ENCODE measurements at places on chromosomes 1 and 21. TPM values are rescaled to one million over a fixed set of nuclear protein-coding genes. Genes with fewer than 3 reads are reported as not detected.
A peak's percentile ranks its signal among the peaks of the same experiment; 100 is the strongest.

The MASP2 gene
- 0.73 TPM for total RNA-seq

DNA sequence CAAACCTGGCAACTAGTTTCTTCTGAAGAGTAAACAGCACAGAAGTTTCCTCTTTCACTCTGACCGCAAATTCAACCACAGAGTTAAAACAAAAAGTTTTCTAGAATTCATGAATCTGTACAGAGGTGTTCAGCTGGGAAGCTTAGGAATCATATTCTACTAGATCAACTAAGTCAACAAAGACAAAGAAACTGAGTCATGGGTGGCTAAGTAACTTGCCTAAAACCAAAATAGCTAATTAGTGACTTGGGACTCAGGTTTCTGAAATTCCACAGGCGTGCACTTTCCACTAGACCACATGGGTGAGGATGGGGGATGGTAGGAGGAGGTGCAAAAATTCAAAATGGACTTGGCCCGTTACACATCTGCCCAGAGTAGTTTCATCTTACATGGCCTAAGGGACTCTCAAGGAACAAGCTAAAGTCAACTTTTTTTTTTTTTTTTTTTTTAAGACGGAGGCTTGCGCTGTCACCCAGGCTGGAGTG, 25.8 kb downstream of the PTPN14 start:
- peak; percentile 86 for DNase-seq

The DENND2C gene
- 3.2 TPM for total RNA-seq

GRCh38 chr1:225851805-225852204, 30.4 kb downstream of the TMEM63A start:
- no peak for DNase-seq

DNA sequence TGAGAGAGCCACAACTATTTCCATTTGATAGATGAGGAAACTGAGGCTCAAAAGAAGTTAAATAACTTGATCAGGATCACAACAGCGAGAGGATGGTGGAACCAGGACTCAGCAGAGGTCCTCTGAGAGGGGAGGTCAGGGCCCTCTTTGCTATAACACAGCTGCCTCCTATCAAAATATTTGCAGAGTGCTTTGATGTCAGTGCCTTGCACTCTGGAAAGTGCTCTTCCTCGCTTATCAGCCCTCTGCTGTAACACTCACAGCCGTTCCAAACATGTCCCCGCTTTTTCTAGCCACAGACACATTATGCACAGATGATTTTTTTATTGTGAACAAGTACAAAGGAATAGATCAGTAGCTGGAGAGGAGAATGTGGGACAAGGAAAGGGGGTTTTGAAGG, 71.8 kb upstream of the ARHGAP29 start:
- DNase-seq: no peak

The PLPP3 gene
- total RNA-seq: 1.2 TPM

The CLCA2 gene
- total RNA-seq: 0.77 TPM

The TNFRSF18 gene
- total RNA-seq: 0.66 TPM

The SMAP2 gene
- 18.3 TPM for total RNA-seq

The NR0B2 gene
- not detected for total RNA-seq

The SASS6 gene
- total RNA-seq: 3.7 TPM

GRCh38 chr21:42471206-42471605, 24.8 kb downstream of the RSPH1 start:
- no peak for DNase-seq

The EPHA10 gene
- 0.31 TPM for total RNA-seq

The PDPN gene
- total RNA-seq: 39.7 TPM

The TMEM79 gene
- total RNA-seq: 3.2 TPM

DNA sequence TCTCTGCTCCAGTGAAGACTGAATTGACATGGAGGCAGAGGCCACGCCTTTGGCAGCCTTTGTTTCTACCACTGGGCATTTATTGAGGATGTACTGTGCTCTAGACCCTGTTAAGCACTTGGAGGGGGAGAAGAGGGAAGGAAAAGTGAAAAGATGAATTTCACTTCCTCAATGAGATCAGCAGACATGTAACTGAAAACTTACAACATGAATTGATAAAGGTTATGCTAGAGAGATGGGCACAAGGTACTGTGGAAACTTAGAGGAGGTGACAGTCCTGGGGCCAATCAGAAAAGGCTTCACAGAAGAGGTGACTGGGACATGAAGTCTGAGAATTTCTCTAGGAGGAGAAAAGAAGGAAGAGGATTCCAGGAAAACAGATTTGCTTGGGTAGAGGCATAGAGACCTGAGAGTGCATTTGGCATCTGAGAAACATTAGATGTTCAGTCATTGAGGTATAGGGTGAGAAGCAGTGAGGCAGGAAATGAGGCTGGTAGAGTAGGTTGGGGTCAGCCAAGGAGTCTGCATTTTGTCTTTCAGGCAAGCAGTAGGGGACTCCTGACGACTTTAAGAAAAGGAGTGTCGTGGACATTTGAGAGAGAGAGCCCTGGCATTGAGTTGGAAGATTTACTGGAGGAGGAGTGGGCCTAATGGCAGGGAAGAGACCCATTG, 113.0 kb downstream of the SYT2 start:
- no peak for DNase-seq

The AVPR1B gene
- total RNA-seq: not detected

The ENSA gene
- total RNA-seq: 83.9 TPM

DNA sequence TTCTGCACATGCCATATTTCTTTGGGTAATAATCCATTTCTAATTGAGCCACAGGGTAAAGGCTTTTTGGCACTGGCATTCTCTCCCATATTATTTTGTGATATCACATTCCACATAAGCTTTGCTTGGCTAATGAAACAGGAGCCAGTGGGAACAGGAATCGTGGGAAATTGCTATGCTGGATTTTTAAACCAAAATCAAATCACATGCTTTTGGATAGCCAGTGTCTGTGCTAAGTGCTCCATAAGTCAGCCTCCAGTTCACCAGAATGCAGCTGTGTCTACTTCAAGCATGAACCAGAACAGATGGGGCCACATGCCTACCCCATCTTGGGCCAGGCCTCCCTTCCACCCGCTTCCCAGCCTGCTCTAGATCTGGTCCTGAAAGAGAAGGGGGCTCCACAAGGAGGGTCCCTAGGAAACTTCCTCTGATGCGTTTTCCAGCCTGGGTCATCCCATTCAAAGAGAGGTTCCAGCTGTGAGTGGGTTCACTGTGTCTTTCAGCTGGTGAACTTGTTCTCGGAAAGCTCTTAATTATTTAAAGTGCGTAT, 131.2 kb upstream of the COA6 start:
- DNase-seq: no peak

- DNase-seq: no peak
These were observed 5.1 kb downstream of the SDC3 start for GRCh38 chr1:30903343-30904034.

The CRP gene
- total RNA-seq: not detected

The PRKAB2 gene
- total RNA-seq: 48.5 TPM

The DMBX1 gene
- 0.07 TPM for total RNA-seq

GRCh38 chr1:226651732-226652105, 87.4 kb downstream of the ITPKB start:
- no peak for DNase-seq
